Stimulated activated CD4-positive, alpha-beta T cell treated with anti-CD3 and anti-CD28 coated beads, Interleukin-15, amount 100 ng/mL, for 48 hours (primary cell): ENCODE measurements at places on chromosomes 4 and X.

DNA sequence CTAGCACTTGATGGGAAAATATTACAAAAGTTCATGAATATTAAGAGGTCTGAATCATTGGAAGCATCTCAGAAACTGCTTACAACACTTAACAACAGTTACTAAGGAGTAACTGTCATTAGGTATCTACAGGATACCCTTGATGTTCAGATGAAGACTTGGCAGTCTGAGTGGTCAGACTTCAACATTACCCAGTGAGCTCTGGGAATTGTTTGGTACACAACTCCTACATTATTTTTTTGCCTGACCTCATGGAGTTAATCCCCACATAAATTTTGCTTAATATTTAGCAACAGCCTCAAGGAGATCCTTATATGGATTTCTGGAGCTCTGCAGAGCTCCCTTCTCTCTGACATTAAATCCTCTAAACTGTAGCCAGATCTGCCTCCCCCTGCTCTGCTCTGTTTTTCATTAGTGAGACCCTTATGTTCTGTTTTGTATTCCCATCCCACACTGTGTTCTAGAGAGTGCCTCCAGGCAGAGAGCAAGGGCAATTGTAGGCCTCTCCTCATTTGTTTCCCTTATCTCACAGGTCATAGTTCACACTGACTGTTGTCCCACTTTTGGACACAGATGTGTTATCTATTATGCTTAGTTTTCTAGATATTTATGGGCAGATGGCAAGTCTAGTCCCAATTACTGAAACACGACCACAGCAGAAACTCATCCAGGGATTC is 368.8 kb downstream of the GASK1B start:
- no peak for DNase-seq

DNA sequence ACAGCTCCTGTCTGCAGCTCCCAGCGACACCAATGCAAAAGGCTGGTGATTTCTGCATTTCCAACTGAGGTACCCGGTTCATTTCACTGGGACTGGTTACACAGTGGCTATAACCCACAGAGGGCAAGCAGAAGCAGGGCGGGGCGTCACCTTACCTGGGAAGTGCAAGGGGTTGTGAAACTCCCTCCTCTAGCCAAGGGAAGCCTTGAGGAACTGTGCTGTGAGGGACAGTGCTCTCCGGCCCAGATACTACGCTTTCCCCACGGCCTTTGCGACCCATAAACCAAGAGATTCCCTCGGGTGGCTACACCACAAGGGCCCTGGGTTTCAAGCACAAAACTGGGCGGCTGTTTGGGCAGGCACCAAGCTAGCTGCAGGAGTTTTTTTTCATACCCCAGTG is 218.9 kb downstream of the PPP3CA start:
- DNase-seq = no peak

- DNase-seq = no peak
These were observed 357.3 kb upstream of the RASGEF1B start for GRCh38 chr4:81828991-81829390.

DNA sequence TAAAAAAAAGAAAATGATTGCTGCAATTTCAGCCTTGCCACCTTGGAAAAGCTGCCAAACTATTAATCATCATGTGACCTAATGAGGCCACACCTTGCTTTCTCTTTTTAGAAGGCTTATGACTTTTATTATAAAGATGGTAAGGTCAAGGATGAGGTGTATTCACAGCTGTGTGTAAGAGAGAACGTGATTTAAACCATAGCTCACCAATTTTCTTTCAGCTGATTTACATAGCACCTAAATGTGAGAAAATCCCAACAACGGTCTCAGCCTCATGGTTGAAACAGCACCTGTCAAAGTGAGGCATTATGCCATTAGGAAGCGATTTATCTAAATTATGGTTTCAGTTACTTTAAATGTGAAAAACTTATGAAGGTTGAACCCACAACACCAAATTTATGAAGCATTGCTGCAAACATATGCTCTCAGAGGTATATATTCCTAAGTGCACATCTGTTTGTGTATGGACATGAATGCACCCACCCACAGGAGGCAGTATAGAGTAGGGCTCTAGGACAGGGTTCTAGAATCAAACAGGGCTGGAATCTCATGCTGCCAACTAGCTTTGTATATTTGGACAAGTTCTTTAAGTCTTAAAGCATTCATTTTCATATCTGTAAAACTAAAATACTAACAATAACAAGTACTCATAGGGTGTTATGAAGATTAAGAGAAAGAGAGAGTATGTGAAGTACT is 40.7 kb downstream of the ANXA3 start:
- DNase-seq = no peak

GRCh38 chr4:22237846-22238494 is 277.9 kb downstream of the ADGRA3 start:
- no peak for DNase-seq

- DNase-seq = no peak
These were observed 167.2 kb downstream of the SH3KBP1 start for GRCh38 chrX:19720236-19720635.

DNA sequence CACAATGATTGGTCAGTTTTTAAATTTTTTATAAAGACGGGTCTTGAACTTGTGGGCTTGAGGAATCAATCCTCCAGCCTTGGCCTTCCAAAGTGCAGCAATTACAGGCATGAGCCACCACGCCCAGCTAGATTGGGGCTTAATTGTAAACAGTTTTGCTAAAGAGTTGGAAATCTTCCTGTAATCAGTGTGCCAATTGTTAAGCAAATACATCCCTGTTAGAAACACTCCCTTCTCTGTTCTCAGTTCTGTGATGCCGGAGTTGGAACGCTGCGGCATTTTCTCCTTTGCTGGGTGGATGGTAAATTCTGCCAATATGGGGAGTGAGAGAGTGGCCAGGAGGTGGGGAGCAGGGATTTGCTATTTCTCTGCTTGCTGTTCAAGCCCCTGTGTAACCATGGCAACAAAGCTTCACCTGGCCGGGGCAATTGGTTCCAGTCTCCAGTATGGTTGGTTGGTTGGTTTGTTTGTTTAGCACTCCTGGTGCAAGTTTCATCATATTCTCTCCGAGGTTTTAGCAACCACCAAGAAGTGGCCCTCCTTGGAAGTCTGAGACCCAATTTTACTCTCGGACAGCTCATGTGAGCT is 3.0 kb upstream of the SPATA4 start:
- no peak for DNase-seq
